Endothelial cell (in vitro differentiated cells): ENCODE measurements at places on chromosomes 4 and X.

- no peak for DNase-seq
These were observed 309.3 kb downstream of the FRMPD4 start for GRCh38 chrX:12447448-12448064.

- DNase-seq: peak; percentile 39
These were observed 32.9 kb upstream of the GPR78 start for GRCh38 chr4:8547108-8547911.

GRCh38 chrX:48747415-48748016 lies 14.0 kb upstream of the GLOD5 start:
- DNase-seq: no peak

GRCh38 chr4:125042041-125042440 lies 272.7 kb upstream of the FAT4 start:
- DNase-seq: no peak

- DNase-seq: no peak
These were observed 22.6 kb upstream of the DUSP9 start for GRCh38 chrX:153624196-153625091.
